ENCODE measurements at places on chromosomes 7 and 10.

GRCh38 chr7:13153742-13154141 is 466.3 kb downstream of the ARL4A start:
- DNase-seq = no peak

DNA sequence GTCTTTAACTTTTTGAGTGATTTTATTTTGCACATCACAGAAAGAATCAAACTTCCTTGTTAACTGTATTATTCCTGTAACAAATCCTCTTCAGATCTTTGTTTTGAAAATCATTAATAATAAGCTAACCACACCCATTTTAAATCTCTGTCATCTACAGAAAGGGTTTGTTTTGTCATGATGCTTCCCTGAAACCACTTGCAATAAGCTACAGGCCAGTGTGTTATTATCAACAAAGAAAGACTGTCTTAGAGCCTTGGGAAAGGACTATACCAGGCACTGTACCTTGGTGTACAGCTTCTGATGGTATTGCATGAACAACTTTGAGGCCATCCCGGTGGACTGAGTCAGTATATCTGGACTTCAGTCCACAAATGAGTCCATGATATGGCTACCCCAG is 145.3 kb upstream of the FAM3C start:
- no peak for DNase-seq

DNA sequence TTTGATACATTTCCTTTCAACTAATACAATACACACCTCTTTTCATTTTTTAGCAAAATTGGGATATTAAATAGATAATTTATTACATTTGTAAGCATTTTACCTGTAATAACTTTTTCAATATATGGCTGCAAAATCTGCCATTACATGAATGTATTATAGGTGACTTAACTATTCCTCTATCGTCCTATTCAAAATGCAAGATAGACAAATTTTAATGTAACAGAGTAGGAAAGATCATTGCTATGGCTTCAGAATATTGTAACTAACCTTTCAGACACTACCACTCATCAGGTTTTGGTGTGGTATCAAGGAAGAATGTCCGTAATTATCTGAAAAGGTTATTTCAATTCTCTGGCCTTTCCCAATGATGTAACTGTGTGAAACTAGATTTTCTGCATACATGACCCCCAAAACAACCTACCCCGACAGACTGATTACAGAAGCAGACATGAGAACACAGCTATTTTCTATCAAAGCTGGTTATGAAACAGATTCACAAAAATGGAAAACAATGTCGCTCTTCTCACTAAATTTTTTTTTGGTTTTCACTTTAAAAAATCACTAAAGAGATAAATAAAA is 211.2 kb downstream of the FAM107B start:
- no peak for DNase-seq

GRCh38 chr7:13293264-13294002 is 606.0 kb downstream of the ARL4A start:
- no peak for DNase-seq

- no peak for DNase-seq
Measured at GRCh38 chr10:63515002-63515763, 6.0 kb upstream of the REEP3 start.

- no peak for DNase-seq
Measured at GRCh38 chr7:110010359-110010758, 1080.6 kb upstream of the LRRN3 start.

DNA sequence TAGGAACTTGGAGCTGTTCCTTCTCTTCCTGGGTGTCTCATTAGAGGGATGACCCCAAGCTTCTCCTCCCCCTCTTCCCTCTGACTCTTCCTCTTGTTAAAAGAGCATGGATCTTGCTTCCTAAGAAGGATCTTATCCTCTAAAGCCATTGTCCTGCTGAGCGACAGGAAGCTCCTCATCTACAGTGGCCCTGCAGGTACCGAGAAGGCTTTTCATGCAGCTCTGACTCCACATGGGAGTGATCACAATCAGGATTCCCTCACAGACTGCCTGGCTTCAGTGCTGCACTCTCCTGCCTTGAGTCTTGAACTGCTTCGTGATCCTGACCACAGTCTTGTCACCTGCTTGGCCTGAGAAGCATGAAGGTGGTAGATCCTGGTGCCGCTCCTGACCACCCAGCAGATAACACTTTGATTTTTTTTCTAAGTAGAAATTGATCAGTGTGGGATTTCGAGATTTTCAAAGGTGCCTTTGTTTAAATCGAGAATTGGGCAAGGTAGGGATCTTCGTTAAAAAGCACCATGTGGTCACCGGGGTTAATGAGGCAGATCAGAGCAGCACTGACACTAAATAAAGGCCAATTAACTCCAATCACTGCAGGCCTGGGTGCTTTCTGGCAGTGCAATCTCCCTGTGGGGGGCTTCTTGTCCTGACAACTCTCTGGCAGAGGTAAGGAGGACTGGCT is 376.4 kb downstream of the NRG3 start:
- DNase-seq = no peak

- DNase-seq = no peak
Measured at GRCh38 chr7:2100278-2101208, 132.2 kb downstream of the MAD1L1 start.

DNA sequence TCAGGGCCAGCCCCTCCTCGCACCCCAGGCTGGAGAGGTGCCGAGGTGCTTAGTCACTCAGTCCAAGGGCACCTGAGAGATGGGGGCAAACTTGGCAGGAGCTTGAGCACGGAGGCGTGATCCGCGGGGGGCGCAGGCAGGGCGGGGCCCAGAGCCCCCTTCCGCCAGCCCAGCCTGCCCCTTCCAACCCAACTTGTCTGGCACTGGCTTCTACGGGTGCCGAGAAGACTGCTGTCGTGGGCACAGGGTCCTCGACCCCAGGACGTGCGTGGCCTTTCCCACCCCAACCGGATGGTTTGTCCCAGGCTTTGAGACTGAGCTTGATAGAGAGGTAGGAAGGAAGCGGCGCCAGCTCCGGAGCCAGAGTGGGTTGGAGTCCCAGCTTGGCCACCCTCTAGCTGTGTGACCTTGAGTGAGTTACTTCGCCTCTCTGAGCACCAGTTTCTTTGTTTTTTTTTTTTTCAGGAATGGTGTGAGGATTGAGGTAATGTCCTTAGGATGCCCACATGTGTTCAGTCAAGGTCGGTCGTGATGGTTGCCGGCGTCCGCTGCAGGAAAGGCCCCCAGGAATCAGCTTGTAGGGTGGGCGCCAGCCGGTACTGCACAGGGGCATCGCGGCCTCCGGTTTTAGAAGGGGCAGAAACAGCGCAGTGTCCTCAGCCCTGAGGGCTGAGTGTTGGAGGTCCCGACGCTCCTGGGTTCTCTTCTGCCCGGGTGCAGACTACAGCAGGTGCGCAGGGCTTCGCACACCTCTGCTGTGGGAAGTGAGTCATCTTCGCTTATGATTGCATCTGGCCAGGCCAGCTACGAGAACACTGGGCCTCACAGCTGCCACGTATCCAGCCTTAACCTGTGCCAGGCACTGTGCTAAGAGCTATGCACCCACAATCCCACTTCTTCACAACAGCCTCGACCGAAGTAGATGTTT is 28.6 kb upstream of the VAX1 start:
- DNase-seq = no peak

- no peak for DNase-seq
Measured at GRCh38 chr7:2926896-2927405, 82.8 kb upstream of the GNA12 start.

- DNase-seq = no peak
Measured at GRCh38 chr7:153567426-153567825, 484.8 kb upstream of the DPP6 start.

- peak; percentile 51 for DNase-seq
Measured at GRCh38 chr7:133837224-133837623, 289.9 kb upstream of the LRGUK start.

DNA sequence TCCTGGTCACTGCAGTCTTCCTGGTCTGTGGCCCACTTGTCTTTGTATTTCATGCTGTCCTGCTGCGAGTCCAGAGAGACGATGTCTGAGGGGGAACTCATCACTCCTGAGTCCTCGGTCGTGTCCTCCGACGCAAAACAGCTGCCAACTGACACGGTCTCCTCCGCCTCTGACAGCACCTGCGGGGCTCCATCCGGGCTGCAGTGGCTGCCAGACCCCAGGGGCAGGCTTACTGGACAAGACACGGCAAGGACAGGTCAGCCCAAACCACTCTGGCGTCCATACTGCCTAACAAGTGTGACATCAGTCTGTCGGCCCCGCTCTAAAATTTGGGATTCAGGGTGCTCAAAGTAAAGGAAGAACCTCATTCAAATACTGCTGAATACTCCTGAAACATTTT is 260.8 kb upstream of the GRB10 start:
- no peak for DNase-seq

GRCh38 chr7:157300369-157300825 is 36.4 kb upstream of the DNAJB6 start:
- no peak for DNase-seq

DNA sequence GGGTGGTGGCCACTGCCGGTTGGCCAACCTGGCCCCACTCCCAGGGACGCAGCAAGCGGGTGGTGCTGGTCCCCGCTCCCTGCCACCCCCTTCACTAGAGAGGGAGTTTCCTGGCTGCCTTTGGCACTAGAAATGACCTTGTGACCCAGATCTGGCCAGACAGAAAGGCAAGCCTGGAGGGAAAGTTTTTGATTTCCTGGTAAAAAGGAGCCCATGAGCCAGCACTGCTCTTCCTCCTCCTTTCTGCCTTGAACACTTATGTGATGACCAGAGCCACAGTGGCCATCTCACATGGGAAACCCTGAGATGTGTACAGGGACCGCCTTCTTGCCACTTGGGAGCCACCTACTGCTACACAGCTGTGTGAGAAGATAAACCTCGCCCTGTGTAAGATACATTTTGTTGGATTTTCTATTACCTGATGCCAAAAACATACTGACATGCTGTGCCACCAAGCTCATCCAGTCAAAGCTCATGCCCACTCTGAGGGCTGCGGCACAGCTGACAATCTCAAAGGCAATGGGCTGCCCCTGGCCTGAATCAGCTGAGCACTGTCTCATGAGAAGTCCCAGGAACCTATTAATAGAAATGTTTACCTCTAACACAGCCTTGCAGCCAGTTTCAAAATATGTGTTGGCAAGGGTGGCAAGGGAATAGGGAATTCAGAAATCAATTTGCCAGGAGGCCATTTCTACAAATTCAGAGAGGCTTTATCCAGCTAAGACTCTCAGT is 94.0 kb downstream of the CYTH3 start:
- DNase-seq = no peak

DNA sequence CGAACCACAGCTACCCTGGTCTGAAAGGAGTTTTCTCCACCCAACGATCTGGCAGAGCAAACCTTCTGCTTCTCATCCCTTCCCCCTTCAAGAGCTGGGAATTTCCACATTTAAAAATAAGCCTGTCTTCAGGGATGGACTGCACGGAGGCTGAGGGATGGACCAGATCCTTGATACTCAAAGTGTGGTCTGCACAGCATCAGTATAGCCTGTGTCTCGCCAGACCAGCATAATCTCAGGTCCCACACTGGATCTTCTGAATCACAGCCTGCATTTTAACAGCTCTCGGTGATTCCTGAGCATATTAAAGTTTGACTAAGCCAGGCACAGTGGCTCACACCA is 7.1 kb downstream of the KCNMA1 start:
- DNase-seq = no peak

GRCh38 chr7:70935854-70936253 is 196.1 kb upstream of the GALNT17 start:
- no peak for DNase-seq

- no peak for DNase-seq
Measured at GRCh38 chr7:2572101-2572842, 13.5 kb downstream of the IQCE start.

- DNase-seq = no peak
Measured at GRCh38 chr7:1011297-1012003, 28.5 kb downstream of the CYP2W1 start.

DNA sequence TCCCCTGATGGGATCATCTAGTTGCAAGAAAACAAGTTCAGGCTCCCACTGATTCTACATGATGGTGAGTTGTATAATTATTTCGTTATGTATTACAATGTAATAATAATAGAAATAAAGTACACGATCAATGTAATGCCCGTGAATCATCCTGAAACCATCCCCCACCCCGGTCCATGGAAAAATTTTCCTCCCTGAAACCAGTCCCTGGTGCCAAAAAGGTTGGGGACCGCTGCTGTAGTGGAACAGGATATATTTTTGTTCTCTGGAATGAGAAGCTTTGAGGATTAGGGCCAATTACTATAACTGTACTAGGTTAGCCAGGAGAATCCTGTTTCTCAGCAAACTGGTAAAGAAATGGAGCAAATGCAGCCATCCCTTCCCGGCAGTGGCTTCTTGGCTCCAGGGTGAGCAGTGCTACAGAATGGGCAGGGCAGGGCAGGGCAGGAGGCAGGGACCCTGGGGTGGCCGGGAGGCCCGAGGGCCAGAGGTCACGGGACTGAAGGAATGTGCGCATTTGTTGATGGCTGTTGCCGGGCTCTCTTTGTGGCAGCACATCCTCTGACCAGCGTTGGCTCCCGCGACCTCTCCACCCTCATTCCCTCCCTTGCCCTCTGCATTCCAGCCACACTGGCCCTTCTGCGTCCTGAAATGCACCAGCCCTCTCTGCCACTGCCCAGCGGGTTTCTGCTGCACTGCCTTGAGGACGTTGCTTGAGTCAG is 162.3 kb upstream of the NPS start:
- no peak for DNase-seq

- DNase-seq = no peak
Measured at GRCh38 chr7:25897261-25897782, 254.7 kb upstream of the NFE2L3 start.

GRCh38 chr10:1425879-1426278 is 311.4 kb downstream of the ADARB2 start:
- DNase-seq = no peak

- no peak for DNase-seq
Measured at GRCh38 chr7:31748084-31748483, 61.1 kb downstream of the PPP1R17 start.

GRCh38 chr10:80186364-80187012 is 18.8 kb downstream of the ANXA11 start:
- DNase-seq = no peak

DNA sequence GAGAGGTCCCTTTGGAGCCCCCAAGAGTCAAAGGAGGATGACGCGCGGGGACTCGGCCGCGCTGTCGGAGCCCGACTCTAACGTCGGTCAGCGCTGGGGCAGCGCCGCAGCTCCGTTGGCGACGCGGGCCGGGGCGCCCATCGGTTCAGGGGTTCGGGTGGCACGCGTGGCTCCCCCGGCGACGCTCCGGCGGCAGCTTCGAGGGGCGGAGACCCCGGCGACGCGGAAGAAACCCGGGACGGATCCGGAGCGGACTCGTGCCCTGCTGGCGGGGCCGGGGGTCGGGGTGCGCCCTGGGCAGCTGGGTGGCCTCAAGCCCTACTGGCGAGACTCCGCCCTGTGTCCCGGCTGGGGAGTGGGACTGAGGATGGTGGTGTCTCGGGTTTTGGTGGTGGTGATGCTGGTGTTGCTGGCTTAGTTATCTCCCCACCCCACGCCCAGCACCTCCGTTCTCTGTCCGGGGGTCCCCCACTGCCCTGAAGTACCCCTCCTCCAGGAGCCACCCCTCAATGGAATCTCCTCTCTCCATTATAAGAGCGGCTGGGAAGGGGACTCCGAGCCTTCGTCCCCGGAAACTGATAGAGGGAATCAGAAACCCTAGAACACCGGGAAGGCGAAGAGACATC is at the start of gene NAT16:
Gene NAT16 (minus strand): TSS at position 164 of the 626 bp plus-strand sequence. CDS start 5,486 bp downstream, outside the sequence.
- DNase-seq = no peak

GRCh38 chr10:6140141-6140841 is 51.5 kb downstream of the RBM17 start:
- DNase-seq = no peak
